Activated naive CD4-positive, alpha-beta T cell treated with anti-CD3 and anti-CD28 coated beads, Interleukin-2, amount 50 U/mL, for 72 hours (primary cell): ENCODE measurements at places on chromosomes 4 and X.

GRCh38 chrX:129932821-129933321 is 26.9 kb downstream of the UTP14A start:
- DNase-seq = no peak

DNA sequence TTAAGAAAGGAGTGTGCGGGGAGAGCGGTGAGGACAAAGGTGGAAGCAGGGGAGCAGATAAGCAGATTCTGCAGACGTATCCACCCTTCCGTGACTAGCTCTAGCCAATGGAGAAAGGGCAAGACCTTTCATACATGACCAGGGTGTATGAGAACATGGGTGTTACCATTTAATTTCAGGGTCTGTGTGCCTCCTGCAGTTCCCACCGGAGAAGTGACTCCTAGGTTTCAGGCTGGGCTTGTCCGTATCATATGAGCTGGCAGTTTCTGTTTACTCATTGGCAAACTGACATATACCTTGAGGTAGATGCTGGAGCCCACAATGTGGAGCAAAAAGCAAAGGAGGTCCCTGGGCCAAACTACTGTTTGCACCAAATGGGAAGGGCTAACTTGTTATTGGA is 6.8 kb downstream of the RBM47 start:
- DNase-seq = no peak

DNA sequence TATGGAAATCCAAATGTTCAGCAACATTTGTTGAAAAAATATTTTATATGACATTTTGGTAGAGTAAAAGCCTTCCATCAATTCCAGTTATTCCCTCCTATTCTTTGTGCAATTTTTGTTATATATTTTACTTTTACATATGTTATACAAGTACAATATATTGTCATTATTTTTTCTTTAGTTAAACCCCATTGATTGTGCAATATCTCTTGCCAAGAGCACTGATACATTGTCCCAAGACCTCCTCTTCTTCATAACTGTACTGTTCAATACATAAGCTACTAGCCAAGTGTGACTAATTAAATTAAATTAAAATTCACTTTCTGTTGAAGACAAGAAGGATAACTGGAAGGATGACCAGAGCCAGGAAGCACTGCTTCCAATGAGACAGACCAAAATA is 527.5 kb downstream of the TMA16 start:
- no peak for DNase-seq

DNA sequence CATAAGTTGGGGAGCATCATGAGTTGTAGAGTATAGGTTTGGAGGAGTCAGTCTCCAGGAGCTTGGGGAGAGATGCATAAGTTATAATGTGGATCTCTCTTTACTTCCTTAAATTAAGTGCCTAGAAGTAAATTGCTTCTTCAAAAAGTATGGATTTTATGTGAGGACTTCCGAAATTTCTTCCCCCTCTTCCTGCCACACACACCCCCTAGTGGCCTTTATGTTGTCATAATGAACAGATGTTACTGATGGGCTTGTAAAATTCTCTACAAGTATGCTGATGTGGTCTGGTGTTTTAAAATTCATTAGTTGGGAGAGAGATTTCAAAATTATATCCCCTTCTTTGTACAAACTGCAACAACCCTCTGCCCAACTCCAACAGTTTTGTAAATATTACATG is 2.3 kb upstream of the METTL14 start:
- no peak for DNase-seq

GRCh38 chrX:68868316-68868715 is 39.5 kb downstream of the EFNB1 start:
- DNase-seq = no peak

DNA sequence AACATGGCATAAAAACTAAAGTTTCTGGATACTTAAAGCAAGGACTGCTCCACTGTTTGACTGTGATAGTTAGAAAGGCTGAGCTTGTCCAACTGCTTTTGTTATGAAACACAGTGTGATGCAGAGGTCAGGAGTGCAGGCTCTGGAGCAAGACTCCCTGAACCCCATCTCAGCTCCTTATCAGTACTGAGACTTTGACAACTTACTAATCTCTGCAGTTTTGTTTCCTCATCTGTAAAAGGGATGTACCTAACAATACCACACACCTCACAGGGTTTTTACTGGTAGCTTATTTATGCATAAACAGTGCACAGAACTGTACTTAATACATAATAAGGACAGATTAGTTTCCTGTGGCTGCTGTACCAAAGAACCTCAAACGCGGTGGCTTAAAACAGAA is 804.3 kb downstream of the FSTL5 start:
- DNase-seq = no peak

GRCh38 chr4:74578329-74578728 is 133.4 kb downstream of the AREG start:
- DNase-seq = no peak

DNA sequence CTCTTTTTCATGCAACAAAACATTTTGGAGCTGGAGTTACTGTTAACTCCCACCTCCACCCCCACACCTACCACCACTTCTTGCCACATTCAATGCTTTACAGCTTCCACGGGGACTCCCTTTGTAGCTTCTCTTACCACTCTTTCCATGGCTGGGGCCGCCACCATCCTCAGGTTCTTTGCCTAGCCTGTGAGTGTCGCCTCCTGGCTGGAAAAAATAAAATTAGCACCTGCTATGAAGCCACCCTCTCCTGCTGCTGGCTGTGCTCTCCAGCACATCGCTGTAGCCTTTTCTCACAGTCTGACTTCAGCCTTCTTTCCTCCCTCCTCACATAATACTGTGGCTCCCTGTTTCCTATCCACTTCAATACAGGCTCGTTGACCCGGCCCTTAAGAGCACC is 114.4 kb downstream of the FRAS1 start:
- DNase-seq = no peak

DNA sequence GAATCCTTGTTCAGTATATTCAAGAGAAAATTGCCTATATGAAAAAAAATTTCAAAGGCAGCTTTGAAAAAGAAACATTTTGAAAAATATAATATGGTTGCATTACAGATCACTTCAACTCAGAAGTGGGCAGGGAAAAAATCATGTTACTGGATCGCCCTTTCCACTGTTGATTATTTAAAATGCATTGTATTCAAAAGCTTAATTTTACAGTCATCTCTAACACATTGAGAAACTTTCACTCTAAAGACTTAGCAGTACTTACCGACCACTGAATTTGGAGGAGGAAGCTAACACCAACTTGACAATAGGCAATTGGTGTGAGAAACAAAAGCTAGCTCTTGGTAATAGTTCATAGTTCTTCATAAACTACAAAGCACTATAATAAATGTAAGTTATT is 101.9 kb downstream of the CEP135 start:
- DNase-seq = no peak

GRCh38 chr4:145847764-145848163 is 90.9 kb downstream of the ZNF827 start:
- DNase-seq = no peak

GRCh38 chrX:44343412-44344141 is at the start of gene EFHC2:
EFHC2 (minus strand) TSS chrX:44343672; CDS start chrX:44343588, 84 bp downstream.
- no peak for DNase-seq

DNA sequence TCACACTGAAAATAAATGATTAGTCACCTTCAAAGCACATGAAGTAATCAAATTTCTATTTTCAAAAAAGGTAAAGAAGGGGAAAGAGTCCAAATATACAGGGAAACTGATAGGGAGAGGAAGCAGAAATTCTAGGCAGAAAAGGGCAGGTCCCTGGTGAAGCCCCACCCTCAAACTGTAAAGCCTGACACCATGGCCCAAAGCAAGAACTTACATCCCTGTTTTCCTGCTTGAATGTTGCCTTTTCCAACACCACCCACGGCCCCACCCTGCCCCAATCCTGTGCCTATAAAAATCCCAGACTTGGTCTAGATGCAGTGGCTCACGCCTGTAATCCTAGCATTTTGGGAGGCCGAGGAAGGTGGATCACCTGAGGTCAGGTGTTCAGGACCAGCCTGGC is 361.8 kb downstream of the PPP3CA start:
- no peak for DNase-seq

DNA sequence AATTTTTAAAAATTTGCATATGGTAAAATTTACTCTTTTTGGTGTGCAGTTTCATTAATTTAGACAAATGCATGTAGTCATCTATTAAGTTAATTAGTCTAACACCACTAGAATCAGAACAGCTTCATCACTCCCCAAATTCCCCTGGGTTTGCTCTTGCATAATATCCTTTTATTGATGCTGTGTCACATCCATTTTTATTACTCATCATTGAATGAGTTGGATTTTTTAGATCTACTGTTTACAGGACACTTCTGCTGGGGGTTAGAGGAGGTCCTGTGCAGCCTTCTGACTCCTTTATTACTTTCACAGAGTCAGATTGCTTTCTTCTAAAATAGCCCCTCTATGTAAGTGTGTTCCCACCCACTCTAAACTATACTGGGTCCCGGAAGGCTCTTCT is 65.9 kb downstream of the MTHFD2L start:
- no peak for DNase-seq

- no peak for DNase-seq
These were observed 246.7 kb upstream of the ARHGAP24 start for GRCh38 chr4:85228264-85228663.

DNA sequence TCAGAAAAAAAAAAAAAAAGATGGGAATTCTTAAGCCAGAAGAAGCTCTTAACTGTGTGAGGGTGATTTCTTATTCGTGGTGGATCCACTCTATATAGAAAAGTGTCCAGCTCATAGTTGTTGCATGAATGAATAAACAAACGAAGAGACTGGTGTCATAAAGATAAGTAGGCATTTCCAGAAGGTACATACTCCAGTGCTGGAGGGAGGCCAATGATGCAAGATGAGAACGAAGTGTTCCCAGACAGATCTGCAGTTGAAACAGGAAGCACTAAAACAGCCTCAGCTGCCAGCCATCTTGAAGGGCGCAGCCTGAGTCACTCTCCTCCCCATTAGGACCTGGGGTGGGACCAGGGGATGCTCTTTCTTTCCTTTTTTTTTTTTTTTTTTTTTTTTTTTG is 47.4 kb upstream of the HOPX start:
- no peak for DNase-seq

- no peak for DNase-seq
These were observed 48.2 kb downstream of the STK26 start for GRCh38 chrX:132071254-132071653.

DNA sequence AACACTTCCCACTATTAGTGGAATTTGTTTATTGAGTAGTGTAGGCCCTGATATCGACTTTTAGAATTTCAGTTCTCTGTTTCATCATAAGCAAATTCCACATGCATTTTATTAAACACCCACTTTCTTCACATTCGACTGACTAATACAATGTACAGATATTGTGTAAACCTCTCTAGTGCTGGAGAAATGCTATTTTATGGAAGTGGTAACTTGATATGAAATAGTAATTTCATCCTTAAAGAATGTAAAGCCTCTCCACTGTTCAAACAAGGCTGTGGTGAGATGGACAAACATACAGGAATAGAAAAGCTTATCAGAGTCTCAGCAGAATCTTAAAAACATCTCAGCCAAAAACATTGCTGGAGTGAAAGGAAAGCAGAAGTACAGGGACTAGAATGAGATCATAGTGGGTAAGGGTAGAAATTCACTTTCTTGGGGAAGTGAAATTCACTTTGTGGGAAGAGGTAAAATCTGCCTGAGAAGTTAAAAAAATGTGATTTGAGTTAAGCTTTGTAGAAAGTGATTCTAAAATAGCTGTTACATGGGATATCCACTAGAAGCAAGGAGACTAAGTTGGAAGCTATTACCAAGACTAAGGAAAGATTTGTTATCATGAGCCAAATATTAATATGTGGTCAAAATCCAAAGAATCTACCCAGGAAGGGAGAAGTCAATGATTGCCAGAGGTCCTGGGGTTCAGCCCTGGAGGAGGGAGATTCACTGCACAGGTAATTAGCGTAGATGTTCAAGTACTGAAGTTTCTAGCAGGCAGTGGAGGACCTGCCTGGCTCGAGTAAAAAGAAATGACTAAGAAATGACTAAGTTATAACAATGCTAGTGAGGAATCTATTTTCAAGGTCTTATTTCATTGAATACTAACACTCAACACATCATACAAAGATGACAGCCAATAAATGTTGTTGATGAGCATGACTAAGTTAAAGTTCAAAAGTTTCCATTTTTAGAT is 398.3 kb upstream of the FAM47C start:
- no peak for DNase-seq

GRCh38 chr4:3387943-3388361 is 53.8 kb upstream of the HGFAC start:
- DNase-seq = no peak

GRCh38 chr4:38610966-38611431 is 53.0 kb upstream of the KLF3 start:
- DNase-seq = no peak

DNA sequence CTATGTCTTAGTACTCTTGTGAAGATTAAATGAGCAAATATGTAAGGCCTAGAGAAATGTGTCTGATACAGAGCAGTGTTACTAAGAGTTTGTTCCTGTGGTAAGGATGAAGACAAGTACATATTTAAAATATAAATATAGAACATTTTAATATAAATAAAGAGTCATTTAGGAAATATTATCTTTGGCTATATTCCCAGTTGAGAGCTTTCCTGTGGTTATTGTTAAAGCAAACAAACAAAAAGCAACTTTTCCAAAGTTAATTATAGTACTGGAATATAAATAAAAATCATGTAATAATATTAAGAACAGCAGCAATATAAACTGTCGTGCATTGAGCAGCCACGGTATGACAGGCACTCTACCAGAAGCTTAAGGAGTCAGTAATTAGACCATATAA is 472.5 kb downstream of the INPP4B start:
- DNase-seq = no peak

GRCh38 chr4:2813446-2814405 is 20.8 kb downstream of the SH3BP2 start:
- no peak for DNase-seq

DNA sequence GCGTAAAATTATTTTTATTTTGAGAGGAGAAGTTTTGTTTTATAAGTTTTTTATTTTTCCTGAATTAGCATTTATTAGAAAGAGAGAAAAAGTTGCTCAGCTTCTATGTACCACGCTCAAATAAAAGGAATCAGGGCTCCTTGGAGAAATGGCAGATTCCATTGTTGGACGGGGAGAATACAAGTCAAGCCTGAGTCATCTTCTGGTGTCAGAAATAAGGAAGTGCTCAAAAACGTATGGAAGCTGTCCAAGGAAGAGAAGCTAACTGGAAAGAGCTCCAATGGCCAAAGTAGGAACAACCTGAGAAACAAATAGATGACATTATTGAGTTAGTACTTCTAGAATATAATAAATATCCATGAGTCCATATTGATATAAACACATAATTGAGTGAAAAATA is 89.3 kb upstream of the NEIL3 start:
- DNase-seq = no peak
